Spleen (tissue), 13 donors: ENCODE measurements at places on chromosomes 6 and 20. TPM values are rescaled to one million over a fixed set of nuclear protein-coding genes. Genes with fewer than 3 reads are reported as not detected.
A peak's percentile ranks its signal among the peaks of the same experiment; 100 is the strongest.

DNA sequence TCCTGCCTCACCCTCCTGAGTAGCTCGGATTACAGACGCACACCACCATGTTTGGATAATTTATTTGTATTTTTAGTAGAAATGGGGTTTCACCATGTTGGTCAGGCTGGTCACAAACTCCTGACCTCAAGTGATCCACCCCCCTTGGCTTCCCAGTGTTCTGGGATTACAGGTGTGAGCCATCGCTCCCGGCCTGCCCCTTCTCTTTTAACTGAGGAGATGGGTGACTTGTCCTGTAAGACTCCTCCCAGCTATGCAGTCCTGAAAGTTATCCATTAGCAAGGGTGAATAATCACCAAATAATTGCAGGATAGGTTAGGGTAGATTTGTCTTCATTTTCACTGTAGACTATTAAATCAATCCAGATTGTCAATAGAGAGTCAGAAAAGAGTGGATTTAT, 40.5 kb upstream of the JARID2 start:
- H3K27me3 ChIP-seq, result no peaks in the 10 kb centered on the region
- H3K4me1 ChIP-seq, result peaks cover 3% of the 10 kb centered on the region
- no peak overlapping the region for H3K27ac ChIP-seq
- no peaks in the 10 kb centered on the region for H3K36me3 ChIP-seq
- H3K4me3 ChIP-seq, result no peak overlapping the region

GRCh38 chr20:40331807-40332560, 357.1 kb downstream of the MAFB start:
- H3K4me3 ChIP-seq, result no peak overlapping the region
- H3K27ac ChIP-seq, result peak overlapping the region; percentile 68
- H3K36me3 ChIP-seq, result no peaks in the 10 kb centered on the region
- peak; percentile 80 for DNase-seq
- H3K27me3 ChIP-seq, result no peaks in the 10 kb centered on the region
- peaks cover 11% of the 10 kb centered on the region for H3K4me1 ChIP-seq

Gene BTN2A1
- 29.8 TPM for polyA plus RNA-seq

Gene ZNF512B
- polyA plus RNA-seq, result 3.4 TPM

- H3K36me3 ChIP-seq, result no peaks in the 10 kb centered on the region
- H3K27ac ChIP-seq, result no peak overlapping the region
- DNase-seq, result no peak
Measured at GRCh38 chr6:125008261-125008703, 46.0 kb downstream of the RNF217 start.

GRCh38 chr6:96542702-96543101, 20.2 kb upstream of the FHL5 start:
- H3K27me3 ChIP-seq, result no peaks in the 10 kb centered on the region
- peaks cover 100% of the 10 kb centered on the region for H3K36me3 ChIP-seq
- no peaks in the 10 kb centered on the region for H3K4me1 ChIP-seq
- H3K4me3 ChIP-seq, result no peak overlapping the region

DNA sequence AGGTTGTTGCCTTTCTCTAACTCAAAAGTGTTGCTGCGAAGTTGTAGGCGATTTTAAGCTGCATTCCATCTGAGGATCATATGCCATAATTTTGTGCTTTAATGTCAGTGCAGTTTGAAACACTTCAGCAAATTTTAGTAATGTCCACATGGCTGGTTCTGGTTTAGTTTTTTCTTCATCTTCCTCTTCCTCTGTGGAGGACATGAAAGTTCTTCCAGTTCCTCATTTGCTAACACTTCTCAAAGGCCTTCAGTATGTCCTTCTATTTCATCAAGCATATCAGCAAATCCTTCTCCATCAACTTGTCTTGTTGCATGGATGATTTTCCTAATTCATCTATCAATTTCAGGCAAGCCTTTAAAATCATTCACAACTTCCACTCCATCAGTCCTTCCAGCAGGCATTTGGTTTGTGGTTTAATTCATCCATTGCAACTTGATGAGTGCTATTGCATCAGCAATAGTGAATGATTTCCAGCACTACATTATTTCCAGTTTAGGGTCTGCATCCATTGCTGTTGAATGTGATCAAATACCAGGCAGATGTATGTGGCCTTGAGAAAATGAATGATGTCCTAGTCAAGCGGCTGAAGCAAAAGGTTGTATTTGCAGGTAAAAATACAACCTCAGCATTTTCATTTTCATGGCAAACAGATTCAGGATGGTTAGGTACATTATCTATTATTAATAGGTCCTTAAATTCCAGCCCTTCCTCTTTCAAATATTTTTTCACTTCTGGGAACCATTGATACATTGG, 20.2 kb downstream of the SHLD1 start:
- peak overlapping the region; percentile 19 for H3K4me3 ChIP-seq
- H3K27me3 ChIP-seq, result no peaks in the 10 kb centered on the region
- DNase-seq, result no peak
- H3K4me1 ChIP-seq, result peaks cover 82% of the 10 kb centered on the region
- H3K36me3 ChIP-seq, result no peaks in the 10 kb centered on the region
- peak overlapping the region; percentile 73 for H3K27ac ChIP-seq

- peaks cover 97% of the 10 kb centered on the region for H3K4me1 ChIP-seq
- no peaks in the 10 kb centered on the region for H3K27me3 ChIP-seq
- no peak for DNase-seq
- no peaks in the 10 kb centered on the region for H3K36me3 ChIP-seq
- peak overlapping the region; percentile 77 for H3K27ac ChIP-seq
Measured at GRCh38 chr20:50814438-50815161, 19.7 kb downstream of the BCAS4 start.

Gene ZC2HC1B
- 0.17 TPM for polyA plus RNA-seq

Gene C20orf202
- polyA plus RNA-seq, result 0.26 TPM
